ENCODE measurements at places on chromosomes 12 and 14.
A peak's percentile ranks its signal among the peaks of the same experiment; 100 is the strongest.

- peak; percentile 72 for DNase-seq
These were observed 36.7 kb downstream of the TMBIM6 start for GRCh38 chr12:49777800-49778748.

DNA sequence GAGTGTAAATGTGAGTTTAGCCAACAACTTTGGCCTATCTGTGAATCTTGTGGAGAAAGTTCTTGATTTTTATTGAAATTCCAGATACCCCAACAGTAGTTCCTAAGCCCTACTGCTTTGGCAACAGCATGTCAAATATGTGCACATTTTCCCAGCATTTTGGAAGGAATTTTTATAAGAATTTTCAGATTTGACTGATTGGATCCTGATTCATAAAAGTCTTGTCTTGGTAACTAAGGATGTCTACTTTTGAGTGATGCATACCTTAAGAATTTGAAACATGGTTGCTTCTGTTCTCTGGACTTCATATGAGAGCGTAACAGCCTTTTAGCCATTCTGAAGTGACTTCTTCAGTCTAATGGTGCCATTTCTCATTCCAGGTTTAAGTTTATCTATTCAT lies 106.7 kb downstream of the ANO4 start:
- no peak for DNase-seq

DNA sequence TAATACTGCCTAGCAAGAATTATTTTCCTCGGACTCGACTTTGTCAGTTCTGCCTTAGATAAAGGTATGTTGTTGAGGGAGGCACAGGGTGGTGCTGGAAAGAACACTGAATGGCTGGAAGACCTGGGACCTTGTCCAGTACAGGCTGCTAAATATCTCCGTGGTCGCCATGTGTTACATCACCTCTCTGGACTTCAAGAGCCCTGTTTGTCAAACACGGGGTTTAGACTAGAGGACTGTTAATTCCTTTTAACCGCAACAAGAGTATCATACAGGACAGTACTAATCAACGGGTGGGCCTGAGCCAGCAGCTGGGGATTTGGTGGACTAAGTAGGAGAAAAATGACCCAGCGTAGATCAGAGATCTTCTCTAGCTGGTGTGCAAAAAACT lies 476.3 kb downstream of the LRIG3 start:
- no peak for DNase-seq

- DNase-seq = peak; percentile 42
These were observed 22.1 kb downstream of the LGMN start for GRCh38 chr14:92726135-92726932.

DNA sequence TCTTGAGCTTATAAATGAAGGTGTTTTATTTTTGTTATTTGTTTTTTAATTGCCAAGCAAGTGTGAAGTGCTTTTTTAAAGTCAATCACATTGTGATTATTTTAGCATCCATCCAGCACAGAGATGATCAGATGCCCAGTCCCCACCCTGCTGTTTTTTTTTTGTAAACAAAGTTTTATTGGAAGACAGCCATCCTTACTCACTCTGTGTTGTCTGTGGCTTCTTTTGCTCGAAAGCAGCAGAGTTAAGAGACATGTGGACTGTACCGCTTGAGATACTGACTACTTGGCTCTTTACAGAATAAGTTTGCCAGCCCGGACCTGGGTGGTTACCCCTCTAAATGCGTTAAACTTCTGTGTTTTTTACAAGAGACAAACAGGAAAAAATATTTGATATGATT lies 30.9 kb upstream of the AMN start:
- DNase-seq = no peak

DNA sequence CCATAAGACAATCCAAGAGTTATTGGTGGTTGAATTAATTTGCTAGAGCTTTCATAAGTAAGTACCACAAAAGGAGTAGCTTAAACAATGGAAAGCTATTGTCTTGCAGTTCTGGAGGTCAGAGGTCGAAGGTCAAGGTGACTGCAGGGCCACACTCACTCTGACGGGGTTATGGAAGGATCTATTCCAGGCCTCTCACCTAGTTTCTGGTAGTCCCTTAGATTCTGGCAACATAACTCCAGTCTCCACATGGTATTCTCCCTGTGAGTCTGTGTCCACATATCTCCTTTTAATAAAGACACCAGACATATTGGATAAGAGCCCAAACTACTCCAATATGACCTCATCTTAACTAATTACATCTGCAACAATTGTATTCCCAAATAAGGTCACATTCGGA lies 273.4 kb downstream of the FOXN3 start:
- no peak for DNase-seq

GRCh38 chr14:69464829-69465228 lies 19.7 kb upstream of the PLEKHD1 start:
- no peak for DNase-seq

DNA sequence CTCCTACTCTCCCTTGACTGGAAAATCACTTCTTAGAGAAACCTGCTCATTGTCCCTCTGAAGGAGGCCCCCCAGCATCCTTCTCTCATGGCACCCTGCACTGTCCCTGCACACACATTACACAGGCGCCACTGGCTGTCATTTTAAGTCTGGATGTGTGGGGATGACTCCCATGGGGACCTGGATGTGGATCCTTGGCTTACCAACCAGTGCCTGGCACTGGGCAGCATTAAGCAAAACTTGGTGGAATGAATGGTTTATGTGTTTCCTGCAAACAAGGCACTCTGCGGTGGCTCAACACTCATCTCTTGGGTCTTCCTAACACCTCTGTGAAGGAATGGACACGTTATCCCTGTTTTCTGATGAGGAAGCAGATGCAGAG lies 162.4 kb downstream of the RBM19 start:
- DNase-seq = no peak

DNA sequence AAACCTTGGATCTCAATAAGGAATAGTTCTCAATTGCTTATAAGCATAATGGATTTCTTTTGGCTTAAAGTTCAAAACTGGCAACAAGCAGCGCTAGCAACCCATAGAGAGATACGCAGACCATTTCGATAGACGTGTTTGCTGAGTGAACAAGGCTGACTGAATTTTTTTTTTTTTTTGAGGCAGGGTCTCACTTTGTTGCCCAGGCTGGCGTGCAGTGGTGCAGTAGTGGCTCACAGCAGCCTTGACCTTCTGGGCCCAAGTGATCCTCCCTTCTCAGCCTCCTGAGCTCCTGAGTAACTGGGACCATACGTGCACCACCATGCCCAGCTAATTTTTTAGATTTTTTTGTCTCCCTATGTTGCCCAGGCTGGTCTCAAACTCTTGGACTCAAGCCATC lies 1.4 kb upstream of the AKAP5 start:
- DNase-seq = no peak

DNA sequence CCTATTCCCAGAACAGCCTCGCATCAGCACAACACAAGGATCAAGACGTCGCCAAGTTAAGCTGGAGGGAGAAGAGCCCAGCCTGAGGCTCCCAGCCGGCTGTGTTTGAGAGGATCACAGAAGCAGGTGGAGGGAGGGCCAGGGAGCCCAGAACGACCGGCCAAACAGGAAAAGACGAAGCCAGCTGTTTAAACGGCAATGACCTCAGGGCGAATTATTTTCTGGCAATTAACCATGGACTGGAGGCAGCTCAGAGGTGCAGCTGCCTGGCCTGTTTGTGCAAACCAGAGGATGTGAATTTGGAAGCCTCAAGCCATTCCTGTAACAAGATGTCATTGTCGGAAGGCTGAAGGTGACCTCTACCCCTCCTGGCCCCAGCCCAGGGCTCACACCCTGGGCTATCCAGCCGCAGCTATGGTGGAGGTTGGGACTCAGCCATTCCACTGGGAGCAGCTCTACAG lies 175.8 kb upstream of the PRMT8 start:
- no peak for DNase-seq

GRCh38 chr12:63164911-63165310 lies 13.9 kb upstream of the AVPR1A start:
- DNase-seq = no peak

GRCh38 chr14:68968051-68968450 lies 11.1 kb downstream of the ACTN1 start:
- peak; percentile 35 for DNase-seq

All from activated CD4-positive, CD25-positive, alpha-beta regulatory T cell treated with anti-CD3 and anti-CD28 coated beads, Interleukin-2, amount 50 U/mL, for 72 hours (primary cell).